ENCODE measurements at places on chromosomes 12 and 14. TPM values are rescaled to one million over a fixed set of nuclear protein-coding genes. Genes with fewer than 3 reads are reported as not detected.

ZNF605 gene
- polyA plus RNA-seq = 6.9 TPM

FOXG1 gene
- not detected for polyA plus RNA-seq

DNA sequence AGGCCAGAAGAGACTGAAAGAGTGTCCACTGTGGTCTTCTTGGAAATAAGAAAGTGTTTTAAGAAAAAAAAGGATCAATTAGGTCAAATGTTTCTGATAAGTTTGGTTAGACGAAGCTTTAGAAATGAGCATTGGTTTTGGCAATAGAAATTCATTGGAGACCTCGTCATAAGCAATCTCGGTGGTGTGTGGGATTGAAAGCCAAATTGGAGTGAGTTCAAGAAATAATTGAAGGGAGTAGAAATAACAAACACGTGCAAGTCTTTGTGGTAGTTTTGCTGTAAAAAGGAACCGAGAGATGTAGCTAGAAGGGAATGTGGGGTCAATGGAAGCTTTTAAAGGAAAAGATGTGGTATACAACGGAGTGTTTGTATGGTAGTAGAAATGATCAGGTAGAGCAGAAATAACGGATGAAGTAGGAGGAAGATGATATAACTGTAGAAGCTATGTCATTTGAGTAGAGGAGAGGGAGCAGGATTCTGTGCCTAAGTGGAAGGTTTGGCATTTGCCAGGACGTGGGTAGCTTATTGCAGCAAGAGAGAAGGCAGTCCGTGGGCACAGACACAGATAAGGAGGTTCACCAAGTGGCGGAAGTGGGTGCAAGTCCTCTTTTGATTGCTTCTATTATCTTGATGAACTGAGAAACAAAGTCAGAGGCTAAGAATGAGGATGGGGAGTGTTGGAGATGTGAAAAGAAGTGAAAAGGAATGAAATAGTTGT is 146.2 kb downstream of the DACT1 start:
- DNase-seq = no peak

DNA sequence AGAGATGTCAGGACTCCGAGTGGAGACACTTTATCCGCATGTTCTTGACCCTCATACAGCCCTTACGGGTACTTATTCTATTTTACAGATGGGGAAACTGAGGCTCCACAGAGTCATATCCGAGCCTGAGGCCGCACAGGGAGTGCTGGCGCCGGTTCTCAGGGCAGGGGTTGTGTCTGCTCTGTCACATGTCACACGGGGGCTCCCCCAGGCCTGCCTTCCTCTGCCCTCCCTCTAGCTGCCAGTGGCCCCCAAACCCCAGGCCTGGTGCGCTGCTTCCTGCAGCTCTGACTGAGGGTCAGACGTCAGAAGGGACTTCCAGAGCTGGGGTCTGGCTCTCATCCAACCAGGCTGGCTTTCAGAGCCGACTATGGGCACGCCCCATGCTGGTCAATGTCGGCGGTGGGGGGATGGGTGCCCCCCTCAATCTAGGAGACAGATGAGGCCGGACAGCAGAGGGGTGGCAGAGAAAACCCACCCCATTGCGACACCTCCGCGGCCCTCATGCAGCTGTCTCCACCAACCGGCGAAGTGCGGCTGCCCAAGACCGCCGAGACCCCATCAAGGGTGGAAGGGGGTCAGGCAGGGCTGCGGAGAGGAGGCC is 811 bp upstream of the INF2 start:
- no peak for DNase-seq

DNA sequence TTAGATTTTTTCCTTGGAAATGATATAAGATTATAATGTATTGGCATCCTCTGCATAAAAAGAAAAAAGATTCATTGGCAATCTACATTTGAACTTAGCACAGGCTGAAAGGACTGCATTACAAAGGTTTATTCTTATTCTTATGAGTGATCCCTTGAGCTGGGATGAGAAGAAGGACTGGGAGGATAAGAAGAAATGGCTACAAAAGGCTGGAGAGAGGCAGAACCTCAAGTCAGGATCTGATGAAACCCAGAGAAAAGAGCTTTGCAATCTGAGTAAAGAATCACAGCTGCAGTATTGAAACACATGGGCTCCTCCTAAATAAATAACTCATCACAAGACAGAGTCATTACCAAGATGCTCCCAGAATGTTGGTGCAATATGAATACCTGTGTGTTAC is 1635.4 kb upstream of the FLRT2 start:
- no peak for DNase-seq

DNA sequence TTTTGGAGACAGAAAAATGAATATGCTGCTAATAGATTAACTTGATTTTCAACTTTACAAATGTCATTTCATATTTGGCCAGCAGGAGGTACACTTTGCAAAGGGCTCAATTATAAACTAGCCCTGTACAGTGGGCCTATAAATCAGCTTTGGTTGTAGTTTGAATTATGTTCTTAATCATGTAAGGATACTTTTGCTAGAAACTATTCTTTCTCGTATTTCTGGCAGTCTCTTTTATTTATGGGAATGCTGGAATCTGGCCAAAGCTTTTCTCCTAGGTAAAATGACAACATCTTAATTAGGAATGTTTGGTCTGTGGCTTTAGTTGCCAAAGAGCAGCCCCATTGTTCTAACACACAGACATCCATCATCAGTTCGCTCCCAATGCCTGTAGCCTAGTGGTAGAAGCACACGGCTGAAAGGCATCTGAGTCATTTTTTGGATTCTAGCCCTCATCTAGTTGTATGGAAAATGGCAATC is 1322.3 kb upstream of the SEL1L start:
- DNase-seq = peak; percentile 1

DNA sequence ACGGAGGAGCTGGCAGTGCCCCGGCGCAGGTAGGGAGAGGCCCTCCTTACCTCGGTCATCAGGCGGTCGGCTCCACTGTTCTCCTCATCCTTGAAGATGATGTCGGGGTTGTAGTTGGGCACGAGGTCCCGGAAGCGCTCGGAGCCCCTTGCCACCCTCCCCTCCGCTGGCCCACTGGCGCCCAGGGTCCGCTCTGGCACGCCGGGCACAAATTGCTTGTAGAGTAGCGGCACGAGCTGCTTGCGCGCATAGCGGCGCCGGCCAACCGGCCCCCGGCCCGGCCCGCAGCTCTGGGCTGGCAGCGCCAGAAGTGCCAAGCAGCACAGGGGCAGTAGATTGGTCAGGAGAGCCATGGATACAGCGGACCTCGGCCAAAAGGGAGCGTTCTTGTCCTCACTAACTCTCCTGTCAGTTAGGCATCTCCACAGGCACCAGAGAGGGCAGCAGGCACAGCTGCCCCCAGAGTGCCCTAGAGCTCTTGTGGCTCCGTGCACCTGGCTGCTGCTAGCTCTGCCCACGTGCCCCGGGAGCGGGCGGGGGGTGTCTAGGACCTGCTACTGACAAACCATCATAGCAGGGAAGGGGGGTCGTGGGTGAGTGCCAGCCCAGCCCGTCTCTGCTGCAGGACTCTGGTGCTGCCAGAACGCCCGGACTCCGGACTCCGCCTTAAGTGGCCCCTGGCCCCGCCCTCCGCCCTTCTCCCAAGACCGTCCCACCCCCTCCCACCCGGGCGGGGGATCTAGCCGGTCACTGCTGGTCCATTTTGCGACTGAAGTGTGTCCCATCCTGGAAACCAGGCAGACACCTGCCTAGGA is at the start of gene DHH:
TSS of gene DHH (minus strand) at position 642 of the 815 bp plus-strand sequence. CDS start at position 353, 289 bp downstream.
- DNase-seq = peak; percentile 72

C14orf119 gene
- 73.3 TPM for polyA plus RNA-seq

- DNase-seq = peak; percentile 65
These were observed 441 bp downstream of the RAB5B start for GRCh38 chr12:55974308-55974730.

DNA sequence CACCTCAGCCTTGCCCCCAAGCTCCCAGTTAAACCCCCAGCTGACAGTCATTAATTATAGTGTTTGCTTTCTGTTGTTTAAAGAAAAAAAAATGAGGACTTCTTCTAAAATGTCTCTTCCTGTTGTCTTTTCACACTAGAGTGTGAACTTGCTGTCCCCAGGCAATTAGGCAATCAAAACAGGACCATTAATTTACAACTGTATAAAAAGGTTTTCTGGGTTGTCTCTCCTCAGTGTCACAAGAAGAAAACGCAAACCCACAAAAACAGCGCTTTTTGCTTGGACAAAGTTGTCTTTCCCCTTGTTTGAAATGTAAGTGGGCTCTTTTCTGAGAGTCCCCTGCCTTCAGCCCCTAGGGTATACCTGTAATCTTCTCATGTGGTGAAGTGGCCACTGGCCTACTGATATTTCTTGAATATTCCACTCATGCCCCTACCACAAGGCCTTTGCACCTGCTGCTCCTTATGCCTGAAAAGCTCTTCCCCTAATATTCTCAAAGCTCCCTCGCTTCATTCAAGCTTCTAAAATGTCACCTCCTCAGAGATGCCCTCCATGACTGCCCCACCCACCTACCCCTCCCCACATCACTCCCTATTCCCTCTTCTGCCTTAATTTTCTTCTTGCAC is 158.9 kb upstream of the PWP1 start:
- no peak for DNase-seq

CLEC4D gene
- not detected for polyA plus RNA-seq

ART4 gene
- not detected for polyA plus RNA-seq

DNA sequence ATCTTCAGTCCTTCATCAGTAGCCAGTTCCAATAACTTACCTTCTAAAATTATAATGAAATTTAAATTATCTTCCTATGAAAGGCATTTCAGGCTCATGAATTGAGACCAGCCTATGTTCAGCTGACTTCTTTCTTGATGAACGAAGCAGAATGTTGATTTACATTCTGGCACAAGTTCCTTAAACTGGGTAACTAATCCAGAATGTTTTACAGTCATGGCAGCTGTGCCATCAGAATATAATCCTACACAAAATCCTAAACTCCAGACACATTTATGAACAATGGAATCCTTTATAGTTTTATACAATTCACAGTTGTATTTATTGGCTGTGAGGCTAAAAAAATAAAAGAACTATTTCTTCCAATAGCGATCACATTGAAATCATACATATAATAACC is 97.3 kb upstream of the CPM start:
- no peak for DNase-seq

DNA sequence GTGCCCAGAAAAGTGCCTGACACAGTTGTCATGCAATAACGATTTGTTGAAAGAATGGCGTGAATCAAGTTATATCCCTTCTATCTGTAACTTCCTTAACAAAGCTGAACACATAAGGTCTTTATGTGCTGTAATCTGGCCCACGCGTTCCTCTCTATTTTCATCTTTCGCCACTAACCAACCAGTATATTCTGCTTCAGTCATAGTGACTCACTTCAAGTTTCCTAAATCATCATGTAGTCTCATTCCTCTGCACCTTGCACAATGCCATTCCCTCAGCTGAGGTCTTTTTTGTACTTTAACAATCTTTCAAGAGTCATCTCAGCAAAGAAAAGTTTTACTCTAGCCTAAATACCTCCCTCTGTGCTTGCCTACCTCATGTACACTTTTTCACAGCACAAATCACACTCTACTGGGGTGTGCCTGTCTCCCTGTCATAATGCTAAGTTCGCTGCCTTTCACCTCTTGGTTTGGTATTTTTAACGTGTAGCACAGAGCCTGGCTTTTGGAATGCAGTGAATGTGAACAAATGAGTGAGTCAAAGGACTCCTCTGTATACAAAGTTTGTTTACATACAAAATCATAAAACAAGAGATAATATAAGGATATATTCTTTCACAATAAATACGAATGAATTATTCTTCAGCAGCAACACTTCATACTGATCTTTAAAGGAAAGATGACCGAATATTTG is 2.9 kb upstream of the CMAS start:
- no peak for DNase-seq
